Keratinocyte (primary cell): ENCODE measurements at places on chromosomes 5 and 9. TPM values are rescaled to one million over a fixed set of nuclear protein-coding genes. Genes with fewer than 3 reads are reported as not detected.

DNA sequence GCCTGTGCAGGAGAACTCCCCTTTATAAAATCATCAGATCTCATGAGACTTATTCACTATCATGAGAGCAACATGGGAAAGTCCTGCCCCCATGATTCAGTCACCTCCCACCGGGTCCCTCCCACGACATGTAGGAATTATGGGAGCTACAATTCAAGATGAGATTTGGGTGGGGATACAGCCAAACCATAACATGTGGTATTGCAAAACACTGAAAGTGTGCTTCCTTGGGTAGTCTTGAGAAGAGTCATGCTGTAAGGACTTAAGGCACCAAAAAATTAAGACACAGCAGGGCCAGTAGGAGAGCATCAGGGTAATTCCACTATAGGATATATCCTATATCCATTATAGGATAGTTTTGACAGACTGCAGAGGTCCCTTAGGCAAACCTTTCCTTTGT is 29.4 kb upstream of the GDNF start:
- no peak for DNase-seq
- H3K4me3 ChIP-seq = no peak overlapping the region
- peaks cover 3% of the 10 kb centered on the region for H3K4me1 ChIP-seq
- H3K27me3 ChIP-seq = no peaks in the 10 kb centered on the region
- no peaks in the 10 kb centered on the region for H3K36me3 ChIP-seq

The PITX1 gene
- polyA plus RNA-seq = 0.73 to 2.3 TPM (median 1.7 TPM) in 3 replicates

DNA sequence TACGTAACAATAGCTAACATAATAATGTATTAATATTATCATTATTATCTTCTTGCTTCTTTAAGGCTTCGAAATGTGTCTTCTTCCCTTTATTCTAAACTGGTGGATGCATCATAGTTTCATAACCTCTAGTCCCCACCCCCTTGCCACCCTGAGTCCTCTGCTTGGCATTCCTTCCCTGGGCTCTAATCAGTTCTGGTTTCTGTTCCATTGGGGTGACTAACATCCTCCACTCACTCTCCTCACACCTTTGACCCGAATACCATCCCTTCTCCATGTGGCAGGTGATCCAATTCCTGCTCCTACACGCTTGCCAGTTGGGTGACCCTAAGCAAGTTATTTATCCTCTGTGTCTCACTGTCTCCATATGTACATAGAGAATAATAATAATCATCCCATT is 286.1 kb downstream of the TRPM3 start:
- H3K36me3 ChIP-seq = no peaks in the 10 kb centered on the region
- H3K27ac ChIP-seq = no peak overlapping the region
- H3K4me1 ChIP-seq = no peaks in the 10 kb centered on the region
- no peak overlapping the region for H3K4me3 ChIP-seq
- H3K27me3 ChIP-seq = no peaks in the 10 kb centered on the region

- H3K4me3 ChIP-seq = no peak overlapping the region
- no peaks in the 10 kb centered on the region for H3K4me1 ChIP-seq
- no peak for DNase-seq
- H3K36me3 ChIP-seq = no peaks in the 10 kb centered on the region
- H3K27me3 ChIP-seq = no peaks in the 10 kb centered on the region
- H3K27ac ChIP-seq = no peak overlapping the region
Measured at GRCh38 chr5:140796718-140797095, 2.1 kb downstream of the PCDHA2 start.

The BRIX1 gene
- 25.4 to 63.0 TPM (median 27.3 TPM) in 3 replicates for polyA plus RNA-seq

The CCDC180 gene
- 0.02 to 0.33 TPM (median 0.12 TPM) in 3 replicates for polyA plus RNA-seq

- peaks cover 35% of the 10 kb centered on the region for H3K27me3 ChIP-seq
- H3K4me1 ChIP-seq = peaks cover 3% of the 10 kb centered on the region
- no peaks in the 10 kb centered on the region for H3K36me3 ChIP-seq
Measured at GRCh38 chr9:86946201-86947145, 833 bp downstream of the GAS1 start.

GRCh38 chr9:131203431-131204218 is 72.7 kb downstream of the FAM78A start:
- no peak for DNase-seq
- no peaks in the 10 kb centered on the region for H3K27me3 ChIP-seq
- no peaks in the 10 kb centered on the region for H3K4me1 ChIP-seq
- H3K4me3 ChIP-seq = no peak overlapping the region
- H3K36me3 ChIP-seq = peaks cover 29% of the 10 kb centered on the region
